Activated CD4-positive, alpha-beta T cell treated with anti-CD3 and anti-CD28 coated beads, Interleukin-2, amount 50 U/mL, for 4 hours (primary cell): ENCODE measurements at places on chromosomes 1 and 21.
A peak's percentile ranks its signal among the peaks of the same experiment; 100 is the strongest.

GRCh38 chr21:43300496-43301408 is 126.2 kb downstream of the SIK1 start:
- no peak for DNase-seq

GRCh38 chr1:244918421-244919319 is 54.3 kb upstream of the HNRNPU start:
- DNase-seq = peak; percentile 75

GRCh38 chr1:159889202-159889601 is 10.8 kb downstream of the CFAP45 start:
- no peak for DNase-seq

GRCh38 chr1:156969496-156969895 is 49.1 kb downstream of the LRRC71 start:
- DNase-seq = no peak

DNA sequence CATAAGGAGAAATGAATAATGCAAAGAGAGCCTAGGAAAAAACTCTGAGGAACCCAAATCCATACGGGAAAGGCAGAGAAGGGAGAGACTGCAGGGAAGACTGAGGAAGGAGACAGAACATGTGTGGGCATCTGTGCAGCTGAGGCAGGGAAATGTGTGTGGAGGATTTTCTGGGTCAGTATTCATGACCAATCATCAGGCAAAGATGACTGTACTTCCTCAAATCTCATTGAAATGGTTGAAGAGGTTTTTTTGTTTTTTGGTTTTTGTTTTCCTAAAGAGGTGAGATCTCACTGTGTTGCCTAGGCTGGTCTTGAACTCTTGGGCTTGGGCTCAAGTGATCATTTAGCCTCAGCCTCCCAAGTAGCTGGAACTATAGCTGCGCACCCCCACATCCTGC is 15.7 kb downstream of the DIP2A start:
- DNase-seq = no peak

- no peak for DNase-seq
Observed at GRCh38 chr21:28639737-28640136, 352.9 kb downstream of the LTN1 start.

DNA sequence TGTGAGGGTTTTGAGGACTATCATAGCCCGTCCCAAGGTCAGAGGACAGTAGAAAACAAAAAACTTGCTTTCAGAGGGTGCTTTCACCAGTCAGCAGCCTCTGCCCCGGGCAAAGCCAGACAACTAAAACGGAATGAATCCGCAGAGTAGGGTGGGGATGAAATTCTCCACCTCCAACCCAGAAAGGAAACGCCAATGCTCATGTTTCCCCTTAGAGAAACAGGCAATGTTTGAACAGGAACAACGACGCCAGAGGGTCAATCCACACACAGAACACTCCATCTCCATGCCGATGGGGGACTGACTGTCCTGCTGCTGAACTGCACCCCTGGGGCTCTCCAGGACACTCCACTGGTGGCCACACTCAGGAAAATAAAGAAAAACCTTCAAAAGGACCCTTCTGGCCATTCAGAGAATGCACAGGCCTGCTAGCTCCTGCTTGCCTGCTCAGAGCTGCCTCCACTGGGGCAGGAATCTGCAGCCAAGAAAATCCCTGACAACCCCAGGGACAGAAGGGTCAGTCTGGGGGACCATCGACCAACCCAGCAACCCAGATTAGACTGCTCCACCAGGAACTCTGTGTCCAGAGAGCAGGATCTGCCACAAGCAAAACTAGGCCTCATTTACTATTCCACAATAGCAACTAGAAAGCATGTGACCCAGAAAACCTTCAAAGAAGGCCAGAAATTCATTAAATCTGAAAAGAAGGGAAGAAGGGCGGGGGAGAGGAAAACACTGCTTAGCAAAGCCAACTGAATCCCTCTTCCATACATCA is 116.0 kb downstream of the TOMM20 start:
- DNase-seq = no peak

DNA sequence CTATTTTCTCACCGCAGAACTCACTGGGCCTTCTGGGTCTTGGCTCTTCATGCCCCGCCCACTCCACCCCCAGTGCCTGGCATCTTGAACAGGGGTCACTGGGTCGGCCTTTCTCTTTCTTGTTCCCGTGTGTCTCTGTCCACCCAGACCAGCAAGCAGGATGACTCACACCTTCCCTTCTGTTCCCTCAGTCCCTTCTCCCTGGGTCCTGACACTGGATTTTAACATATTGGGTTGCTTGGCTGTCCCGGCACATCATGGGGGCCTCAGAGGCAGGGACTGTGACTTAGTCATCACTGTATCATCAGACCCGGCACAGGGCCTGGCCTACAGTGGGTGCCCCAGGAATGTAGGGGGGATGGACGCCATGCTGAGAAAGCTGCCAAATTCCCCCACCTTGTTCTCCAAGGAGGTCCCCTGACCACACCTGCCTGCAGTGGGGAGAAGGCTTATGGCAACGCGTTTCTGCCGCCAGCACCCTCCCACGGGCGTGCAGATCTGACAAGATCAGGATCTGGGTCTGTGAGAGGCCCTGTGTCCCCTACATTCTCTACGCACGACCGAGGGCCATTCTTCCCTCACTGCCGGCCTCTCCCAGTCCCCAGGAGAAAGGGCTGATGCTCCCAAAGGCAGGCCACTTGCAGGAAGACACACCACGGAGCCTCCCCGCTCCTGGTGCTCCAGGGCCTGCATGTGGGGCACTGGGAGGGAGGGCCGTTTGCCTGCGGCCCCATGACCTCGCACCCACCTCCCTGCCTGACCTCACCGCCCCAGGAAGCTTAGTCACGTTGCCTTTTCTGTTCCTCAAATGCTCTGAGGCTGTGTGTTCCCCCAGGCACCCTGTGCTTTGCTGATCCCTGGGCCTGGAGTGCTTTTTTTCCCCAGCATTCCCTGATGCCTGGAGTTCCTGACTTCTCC is 157.2 kb upstream of the TMEM51 start:
- DNase-seq = no peak

GRCh38 chr1:229192031-229192430 is 78.9 kb upstream of the RAB4A start:
- DNase-seq = no peak

DNA sequence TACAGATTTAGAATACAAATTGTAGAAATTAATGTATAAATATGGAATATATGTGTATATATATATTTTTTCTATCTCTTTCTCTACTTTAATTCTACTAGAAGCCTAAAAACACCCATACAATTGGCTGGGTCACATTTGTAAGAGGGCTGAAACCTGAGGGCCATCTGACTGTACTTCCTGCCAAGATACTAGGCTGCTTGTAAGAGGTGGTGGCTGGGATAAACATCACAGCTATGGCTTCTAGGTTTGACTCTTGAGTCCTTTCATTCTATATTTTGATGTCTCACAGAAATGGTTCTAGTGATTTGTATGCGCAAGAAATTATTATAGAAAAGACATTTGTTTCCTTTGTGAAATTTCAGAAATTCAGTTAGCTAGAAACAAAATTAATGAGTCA is 1155.2 kb upstream of the B3GALT2 start:
- no peak for DNase-seq

GRCh38 chr1:89041119-89041641 is 18.5 kb upstream of the GBP3 start:
- no peak for DNase-seq

DNA sequence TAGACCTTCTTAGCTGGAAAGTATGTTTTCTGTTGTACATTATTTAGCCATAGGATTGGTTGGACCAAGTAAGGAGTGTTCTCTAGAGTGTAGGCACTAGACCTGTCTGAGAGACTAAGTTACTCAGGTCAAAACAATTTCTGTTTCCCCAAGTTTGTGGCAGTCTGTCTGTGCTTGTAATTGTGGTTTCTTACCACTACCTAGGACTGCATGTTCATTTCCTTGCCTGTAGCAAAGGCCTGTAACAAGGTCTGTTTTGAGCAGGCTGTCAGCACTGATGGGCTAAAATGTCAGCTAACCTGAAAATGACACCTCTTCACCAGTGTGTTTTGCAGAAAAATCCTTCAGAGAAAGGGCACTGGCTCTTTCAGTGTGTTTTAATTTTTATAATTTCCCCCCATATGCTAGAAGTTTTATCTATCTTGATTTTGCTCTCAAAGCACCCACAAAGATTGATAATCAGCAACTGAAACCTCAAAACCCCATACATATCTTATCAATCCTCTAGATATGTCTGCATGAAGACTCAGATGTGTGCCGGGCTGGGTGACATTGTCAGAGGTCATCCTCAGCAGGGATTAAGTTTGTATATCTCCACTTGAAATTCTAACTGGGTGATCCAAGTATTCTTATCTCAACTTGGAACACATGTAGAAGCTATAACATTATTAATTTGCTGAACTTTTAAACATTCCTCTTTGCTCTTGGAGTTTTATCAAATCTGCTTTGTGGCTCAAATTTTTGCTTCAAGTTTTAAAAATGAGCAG is 50.7 kb upstream of the ST6GALNAC3 start:
- no peak for DNase-seq

DNA sequence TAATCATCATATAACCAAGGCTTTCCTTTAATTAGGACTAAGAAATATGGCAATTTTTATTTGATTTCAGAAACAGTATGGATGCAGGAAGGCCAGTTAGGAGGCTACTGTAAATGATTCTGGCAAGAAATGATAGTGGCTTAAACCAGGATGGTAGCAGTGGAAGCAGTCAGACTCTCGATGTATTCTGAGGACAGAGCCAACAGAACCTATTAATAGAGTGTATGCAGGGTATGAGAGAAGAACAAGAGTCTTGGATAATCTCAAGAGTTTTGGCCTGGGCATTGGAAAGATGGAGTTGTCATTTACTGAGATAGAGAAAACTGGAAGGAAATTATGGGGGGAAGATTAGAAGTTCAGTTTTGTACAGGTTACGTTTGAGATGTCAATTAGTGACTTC is 73.3 kb upstream of the GNG4 start:
- DNase-seq = no peak
